ENCODE measurements at places on chromosomes 12 and 14. TPM values are rescaled to one million over a fixed set of nuclear protein-coding genes. Genes with fewer than 3 reads are reported as not detected.

GRCh38 chr12:45712319-45712718 lies 17.2 kb upstream of the ARID2 start:
- no peak for DNase-seq

DNA sequence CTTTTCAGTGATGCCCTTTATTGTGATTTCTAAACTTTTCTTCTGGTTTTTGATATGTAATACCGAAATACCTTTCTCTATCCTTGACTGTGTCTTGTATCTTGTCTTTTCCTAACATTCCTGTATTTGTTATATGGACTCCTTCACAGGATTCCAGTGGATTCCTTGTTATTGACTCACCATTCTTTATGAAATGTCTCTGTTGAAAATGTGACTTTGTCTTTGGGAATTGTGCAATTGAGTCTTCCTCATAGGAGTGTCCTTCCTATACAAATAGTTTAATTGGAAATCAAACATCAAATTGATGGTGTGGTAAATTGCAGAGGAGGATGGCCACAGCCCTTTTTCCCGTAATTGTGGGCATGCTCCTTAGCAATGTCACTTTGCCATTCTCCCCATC lies 296.6 kb upstream of the KITLG start:
- no peak for DNase-seq

DNA sequence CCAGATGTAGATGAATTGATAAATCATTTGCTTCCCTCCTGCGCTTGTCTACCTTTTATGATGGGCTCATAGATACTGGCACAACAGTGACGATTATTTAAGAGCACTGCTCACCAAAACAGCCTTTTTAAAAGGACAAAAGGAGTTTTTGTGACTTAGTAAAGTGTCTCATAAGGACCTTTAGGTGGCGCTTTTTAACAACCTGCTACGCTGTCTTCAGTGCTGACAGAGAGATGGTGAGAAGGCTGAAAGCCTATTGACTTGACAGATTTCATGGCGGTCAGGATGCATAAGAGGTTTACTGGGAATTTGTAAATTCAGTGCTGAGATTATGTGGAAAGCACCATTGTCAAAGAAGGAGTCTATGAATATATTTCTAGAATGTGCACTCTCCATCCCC lies 87.6 kb downstream of the SLC15A5 start:
- DNase-seq, result no peak

- DNase-seq, result no peak
Observed at GRCh38 chr14:52153939-52154338, 85.1 kb upstream of the NID2 start.

DNA sequence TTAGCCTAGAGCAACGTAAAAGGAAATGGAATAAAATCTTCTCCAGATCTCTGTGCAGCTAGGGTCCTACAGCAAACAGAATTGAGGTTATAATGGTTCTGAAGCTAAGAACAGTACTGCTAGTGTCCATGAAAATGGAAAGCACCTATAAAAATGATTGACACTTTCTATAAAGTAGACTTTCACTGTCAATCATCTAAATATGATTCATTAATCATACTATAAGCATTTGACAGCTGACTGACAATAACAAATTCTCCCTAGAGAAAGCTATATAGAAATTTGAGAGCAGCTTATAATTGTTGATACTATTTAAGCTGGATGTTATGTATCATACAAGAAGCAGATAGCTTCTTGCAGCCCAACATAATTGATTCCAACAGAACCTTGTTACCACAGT lies 80.9 kb downstream of the PDZRN4 start:
- DNase-seq, result no peak

- no peak for DNase-seq
Observed at GRCh38 chr12:2669560-2669959, 125.2 kb upstream of the FKBP4 start.

GRCh38 chr14:60636879-60637478 lies 12.3 kb downstream of the SIX1 start:
- DNase-seq, result no peak

DNA sequence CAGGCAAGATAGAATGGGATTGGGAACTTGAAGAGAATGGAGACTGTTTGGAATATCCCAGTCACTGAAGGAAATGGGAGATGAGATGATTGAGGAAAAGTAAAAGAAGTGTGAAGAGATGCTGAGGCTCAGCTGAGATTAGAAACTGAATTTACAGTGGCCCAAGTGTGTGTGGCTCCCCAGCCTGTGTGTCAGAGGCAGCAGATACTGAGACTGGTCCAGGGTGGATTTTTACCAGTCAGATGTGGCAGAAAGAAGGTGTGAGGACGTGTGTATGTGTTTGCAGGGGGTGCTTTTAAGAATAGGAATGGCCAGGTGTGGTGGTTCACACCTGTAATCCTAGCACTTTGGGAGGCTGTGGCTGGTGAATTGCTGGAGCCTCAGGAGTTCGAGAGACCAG lies 42.9 kb downstream of the PRKCH start:
- no peak for DNase-seq

DNA sequence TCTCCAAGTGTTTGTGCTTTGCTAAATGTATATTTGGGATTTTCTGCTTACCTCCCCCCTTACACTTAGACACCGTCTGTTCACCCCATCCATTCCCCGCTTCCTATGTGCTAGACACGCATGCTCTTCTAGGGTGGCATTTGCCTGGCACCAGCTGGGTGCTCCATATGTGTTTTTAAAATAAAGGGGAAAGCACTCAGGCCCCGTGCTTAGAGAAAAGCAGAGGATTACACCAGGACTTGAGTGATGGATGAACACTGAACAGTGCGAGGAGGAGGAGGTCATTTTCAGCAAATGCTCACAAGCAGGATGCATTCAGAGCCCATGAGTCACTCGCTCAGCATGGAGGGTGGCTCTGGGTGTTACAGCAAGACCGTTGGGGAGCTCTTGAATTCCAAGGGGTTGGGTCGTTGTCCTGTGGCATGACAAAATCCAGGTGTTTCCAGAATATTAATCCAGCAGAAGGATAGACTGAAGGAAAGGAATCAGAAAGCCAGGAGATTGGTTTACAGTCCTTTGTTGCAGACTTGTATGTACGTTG lies 2.9 kb upstream of the BDKRB1 start:
- DNase-seq, result no peak

DNA sequence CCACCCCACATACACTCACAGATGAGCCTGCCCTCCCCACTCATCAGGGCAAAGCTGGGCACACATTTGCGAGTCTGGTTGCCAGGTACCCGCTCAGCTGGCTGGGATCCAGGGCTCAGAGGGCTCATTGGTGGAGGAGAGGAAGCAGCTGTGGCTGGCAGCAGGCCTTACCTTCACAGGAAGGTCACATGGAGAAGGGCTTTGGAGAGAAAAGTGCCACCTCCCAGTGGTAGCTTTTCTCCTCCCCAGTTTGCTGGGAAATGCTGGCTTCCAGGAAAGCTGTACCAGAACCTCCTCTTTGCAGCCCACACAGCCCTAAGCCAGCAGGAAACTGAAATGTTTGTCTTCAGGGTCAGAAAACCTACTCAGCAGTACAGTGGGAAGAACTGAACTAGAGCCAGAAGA lies 55.6 kb downstream of the LGMN start:
- DNase-seq, result peak; percentile 92

DNA sequence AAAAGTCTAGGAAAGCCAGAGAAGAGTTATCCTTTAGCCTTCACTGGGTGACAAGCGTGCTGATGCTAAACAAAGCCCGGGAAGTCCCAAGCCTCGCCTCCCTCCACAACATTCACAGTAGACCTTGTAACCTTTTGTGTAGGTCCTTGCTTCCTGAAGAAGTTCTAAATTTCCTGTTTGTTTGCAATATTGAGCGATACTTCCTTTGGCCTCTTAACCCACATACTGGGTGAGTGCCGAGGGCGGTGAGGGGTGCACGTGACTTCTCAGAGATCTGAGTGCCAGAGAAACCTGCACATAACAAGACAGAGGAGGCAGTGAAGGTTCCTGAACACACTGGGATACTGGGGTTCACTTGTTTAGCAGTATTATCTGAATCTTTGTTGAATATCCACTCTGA lies 134.3 kb downstream of the PLXNC1 start:
- DNase-seq, result no peak

DNA sequence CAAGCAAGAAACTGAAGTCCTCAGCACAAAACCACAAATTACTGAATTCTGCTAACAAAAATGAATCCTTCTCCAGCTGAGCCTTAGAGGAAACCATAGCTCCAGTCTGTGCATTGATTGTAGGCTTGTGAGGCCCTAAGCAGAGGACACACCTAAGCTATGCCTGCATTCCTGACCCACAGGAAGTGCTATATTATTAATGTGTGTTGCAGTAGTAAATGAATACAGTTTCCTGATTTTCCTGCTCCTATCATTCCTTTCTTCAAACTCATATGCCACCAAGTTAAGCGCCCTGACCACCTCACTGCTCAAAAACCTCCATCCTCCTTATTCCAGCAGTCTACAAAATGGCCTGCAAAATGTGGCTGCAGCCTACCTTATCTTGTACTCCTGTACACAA lies 151.9 kb upstream of the ABCD2 start:
- DNase-seq, result no peak

DNA sequence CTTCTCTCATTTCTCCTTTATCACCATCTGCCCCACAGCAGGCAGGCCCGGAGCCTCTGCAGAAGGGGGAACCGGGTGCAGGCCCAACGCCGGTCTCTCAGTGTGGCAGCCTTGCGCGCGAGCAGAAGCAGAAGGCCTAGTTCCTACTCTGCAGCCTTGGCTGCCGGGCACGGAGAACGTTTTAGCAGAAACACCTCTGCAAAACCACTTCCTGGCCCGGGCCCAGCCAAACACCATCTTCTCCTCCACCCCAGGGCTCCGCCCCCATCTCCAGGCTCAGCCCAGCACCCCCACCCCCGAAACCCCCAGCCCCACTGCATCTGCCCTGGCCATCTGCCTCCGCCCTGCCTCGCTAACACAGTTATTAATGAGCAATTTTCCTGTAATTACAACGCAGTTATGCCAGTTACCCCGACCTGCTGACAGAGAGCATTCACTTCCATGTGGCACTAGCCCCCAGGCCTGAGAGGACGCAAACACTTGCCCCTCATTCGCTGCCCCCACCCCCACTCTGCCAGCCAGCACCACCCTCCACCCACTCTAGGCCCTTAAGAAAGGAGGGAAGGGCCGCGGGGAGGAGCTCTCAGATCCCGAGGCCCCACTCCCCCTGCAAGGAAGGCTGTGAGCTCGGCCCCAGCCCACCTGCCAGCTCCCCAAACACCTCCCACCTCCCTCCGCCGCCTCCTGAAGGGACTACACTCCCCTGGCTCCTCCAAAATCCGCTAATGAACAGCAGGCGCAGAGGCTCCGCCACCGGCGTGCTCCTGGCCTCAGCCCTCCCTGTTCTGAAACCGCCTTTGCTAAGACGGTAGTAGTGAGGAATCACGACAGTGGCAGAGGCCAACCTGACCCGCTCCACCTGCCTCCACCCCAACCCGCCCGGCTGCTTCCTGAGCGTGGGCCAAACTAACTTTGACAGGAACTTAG lies 44.7 kb upstream of the FBRSL1 start:
- DNase-seq, result peak; percentile 56

DNA sequence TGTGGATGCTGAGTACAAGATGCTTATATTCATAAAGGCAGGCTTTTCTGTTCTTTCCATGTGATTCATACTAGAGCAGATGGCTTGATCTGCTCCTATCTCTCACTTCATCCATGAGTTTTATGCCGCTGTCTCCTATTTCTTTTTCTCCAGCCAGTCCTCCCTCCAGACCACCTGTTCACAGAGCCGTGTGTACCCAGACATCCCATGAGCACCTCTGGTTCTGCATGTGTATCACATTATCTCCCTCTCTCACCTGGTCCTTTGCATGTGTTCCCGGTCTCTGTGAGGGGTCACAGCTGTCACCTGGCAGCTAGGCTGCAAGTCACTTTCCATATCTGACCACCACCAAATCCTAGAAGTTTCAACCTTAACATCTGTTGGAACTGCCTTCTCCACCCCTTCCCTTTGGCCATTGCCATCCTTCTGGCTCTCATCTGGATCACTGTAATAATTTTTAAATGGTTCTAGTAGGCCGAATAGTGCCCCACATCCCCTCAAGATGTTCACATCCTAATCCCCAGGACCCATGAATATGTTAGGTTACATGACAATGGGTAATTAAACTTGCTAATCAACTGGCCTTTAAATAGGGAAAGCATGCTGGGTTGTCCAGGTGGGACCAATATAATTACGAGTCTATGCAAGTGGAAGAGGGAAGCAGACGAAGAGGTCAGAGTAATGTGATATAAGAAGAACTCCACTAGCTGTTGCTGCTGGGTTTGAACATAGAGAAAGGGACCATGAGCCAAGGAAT lies 168.1 kb downstream of the SNAPC1 start:
- no peak for DNase-seq

GRCh38 chr14:32509632-32510187 lies 180.6 kb downstream of the AKAP6 start:
- DNase-seq, result peak; percentile 65

- no peak for DNase-seq
Observed at GRCh38 chr12:108379823-108380222, 40.7 kb upstream of the CMKLR1 start.

DNA sequence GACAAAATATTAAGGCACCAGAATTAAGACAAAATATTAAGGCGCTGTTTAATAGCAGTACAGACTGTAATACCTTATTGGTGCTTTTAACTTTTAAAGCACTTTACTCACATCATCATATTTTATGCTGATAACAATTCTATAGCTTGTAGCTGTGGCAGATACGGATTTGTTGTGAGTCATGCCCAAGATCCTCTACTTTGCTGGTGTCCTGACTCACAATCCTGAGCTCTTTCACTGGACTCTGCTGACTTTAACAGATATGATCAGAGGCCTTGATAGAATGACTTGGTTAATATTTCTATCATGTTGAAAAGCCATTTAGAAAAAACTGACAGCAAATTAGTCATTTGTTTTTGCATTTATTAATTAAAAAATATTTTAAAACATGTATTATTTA lies 99.0 kb upstream of the PKP2 start:
- DNase-seq, result no peak

GRCh38 chr14:96212896-96213295 lies 8.3 kb downstream of the BDKRB2 start:
- no peak for DNase-seq

DNA sequence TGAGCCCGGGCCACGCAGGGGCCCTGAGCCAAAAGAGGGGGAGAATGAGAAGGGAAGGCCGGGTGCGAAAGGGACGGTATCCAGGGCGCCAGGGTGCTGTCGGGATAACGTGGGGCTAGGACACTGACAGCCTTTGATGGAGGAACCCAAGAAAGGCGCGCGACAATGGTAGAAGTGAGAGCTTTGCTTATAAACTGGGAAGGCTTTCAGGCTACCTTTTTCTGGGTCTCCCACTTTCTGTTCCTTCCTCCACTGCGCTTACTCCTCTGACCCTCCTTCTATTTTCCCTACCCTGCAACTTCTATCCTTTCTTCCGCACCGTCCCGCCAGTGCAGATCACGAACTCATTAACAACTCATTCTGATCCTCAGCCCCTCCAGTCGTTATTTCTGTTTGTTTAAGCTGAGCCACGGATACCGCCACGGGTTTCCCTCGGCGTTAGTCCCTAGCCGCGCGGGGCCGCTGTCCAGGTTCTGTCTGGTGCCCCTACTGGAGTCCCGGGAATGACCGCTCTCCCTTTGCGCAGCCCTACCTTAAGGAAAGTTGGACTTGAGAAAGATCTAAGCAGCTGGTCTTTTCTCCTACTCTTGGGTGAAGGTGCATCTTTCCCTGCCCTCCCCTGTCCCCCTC lies 3.0 kb downstream of the SSTR1 start:
- DNase-seq, result peak; percentile 31

KLRB1 gene
- 0.30 TPM for total RNA-seq

DYRK2 gene
- total RNA-seq, result 41.5 TPM

L2HGDH gene
- total RNA-seq, result 13.4 TPM

TAS2R14 gene
- 0.45 TPM for total RNA-seq

SDR9C7 gene
- total RNA-seq, result not detected

RABGGTA gene
- 19.4 TPM for total RNA-seq

GLT1D1 gene
- total RNA-seq, result 0.45 TPM

E2F7 gene
- 0.07 TPM for total RNA-seq

FZD10 gene
- total RNA-seq, result 0.07 TPM

AGAP2 gene
- total RNA-seq, result 7.5 TPM

LHX5 gene
- not detected for total RNA-seq

KRT71 gene
- total RNA-seq, result not detected

ESPL1 gene
- total RNA-seq, result 0.17 TPM
